ENCODE measurements at places on chromosomes 5 and 9. TPM values are rescaled to one million over a fixed set of nuclear protein-coding genes. Genes with fewer than 3 reads are reported as not detected.

EMB gene
- polyA plus RNA-seq: not detected

- DNase-seq: peak; percentile 34
These were observed 4.0 kb downstream of the CMBL start for GRCh38 chr5:10303699-10304170.

CNTNAP3B gene
- polyA plus RNA-seq: 0.68 TPM

DNA sequence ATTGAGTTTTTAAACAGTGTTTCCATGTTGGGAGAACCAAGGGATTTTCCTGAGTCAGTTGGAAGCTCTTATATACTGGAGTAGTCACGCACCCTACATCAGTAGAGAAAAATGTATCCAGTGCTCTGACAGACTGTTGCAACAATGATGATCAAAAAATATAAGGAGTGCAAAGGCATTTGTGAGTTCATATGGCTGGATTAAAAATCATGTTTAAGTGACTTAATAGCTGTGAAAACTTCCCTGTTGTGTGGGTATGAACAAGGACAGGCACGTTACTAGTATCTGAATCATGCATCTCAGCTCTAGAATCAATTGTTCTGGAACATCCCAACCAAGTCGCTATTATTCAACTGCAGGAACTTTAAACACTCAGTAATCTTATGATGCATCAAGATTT lies 229.7 kb downstream of the ROR2 start:
- no peak for DNase-seq

DNA sequence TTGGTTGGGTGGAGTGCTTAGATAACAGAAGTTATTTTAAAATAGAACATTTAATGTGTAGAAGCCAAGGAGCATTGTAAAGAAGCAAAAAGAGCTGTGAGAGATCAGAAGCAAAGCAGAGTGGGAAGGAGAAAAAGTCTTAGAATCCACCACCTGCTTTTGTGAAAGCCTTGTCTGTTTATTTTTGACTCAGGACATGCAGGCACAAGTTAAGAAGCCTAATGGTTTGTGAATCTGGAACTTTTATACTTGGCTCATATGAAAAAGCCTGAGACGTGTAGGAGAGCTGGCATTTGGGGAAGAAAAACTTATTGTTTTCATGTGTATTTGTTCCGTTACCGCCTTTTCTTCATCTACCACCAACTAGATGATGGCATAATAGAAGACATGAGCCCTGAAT lies 38.5 kb upstream of the ITGA2 start:
- no peak for DNase-seq

DNA sequence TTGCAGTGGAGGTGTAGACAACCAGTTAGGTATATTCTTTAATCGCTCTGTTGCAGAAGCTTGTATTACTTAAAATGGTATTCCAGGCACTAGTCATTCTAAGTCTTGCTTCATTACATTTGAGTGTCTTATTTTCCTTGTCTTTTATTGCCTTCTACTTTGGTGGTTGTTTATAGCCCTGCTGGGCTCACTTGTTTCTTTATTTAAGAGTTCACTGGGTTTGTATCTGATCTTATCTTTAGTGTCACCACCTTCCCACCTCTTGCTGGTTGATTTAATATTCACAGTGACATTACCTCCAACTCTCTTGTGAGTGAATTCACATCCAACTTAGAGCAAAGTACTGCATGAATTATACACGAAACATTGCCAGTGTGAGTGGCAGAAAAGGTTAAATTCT lies 83.6 kb upstream of the BNC2 start:
- DNase-seq: no peak
